ENCODE measurements at places on chromosomes 3 and 15.

- DNase-seq = no peak
Measured at GRCh38 chr3:107604057-107604822, 81.5 kb downstream of the BBX start.

DNA sequence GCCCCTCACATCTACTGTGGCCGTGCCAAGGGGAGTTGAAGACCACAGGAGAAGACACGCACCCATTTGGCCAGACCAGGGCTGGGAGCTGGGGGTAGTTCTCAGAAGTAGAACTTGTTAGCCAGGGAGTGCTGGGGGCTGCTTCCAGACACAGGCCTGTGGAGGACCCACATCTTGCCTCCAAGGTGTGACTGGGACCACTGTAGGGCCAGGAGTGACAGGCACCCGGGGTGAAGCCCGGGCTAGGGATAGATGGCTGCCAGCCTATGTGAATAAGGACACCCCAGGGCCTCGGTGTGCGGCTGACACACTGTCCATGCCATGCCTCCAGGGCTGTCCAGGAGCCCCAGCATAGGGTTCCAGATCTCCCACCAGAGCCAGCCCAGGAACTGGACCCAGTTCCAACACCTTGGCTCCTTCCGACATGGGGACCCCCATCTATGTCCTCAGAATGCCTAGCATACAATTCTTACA lies 1.8 kb downstream of the ANPEP start:
- DNase-seq = no peak

DNA sequence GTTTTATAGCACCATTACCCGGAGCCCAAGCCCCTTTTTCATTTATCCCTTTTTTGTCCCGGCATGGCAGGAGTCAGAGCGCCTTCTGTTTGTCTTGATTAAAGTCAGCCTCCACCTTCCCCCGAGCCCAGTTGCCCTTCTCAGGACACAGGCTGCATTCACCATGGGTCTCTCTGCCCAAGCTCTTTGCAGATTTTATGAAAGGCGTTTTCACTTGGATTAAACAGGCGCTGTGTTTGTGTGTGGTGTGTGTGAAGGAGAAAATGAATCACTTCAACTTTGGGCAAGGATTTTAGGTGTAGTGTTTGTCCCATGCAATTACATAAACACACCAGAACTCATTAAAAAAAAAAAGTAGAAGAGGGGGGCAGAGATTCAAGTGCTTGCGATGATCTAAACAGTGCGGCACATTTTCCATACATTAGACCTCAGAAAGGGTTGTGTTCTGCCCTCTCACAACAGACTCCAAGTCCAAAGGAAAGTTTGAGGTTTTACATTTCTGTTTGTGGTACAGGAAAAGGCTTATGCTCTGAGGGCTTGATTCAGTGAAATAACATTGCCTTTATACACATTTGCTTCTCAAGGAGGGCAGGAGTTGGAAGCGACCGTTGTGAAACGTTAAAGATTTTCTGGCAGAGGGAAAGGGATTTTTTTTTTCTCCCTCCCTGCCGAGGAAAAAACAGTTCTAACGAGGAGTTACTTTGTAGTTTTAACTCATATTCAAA lies 14.5 kb upstream of the IL16 start:
- DNase-seq = no peak

- no peak for DNase-seq
Measured at GRCh38 chr3:76134166-76134565, 348.8 kb upstream of the ZNF717 start.

- DNase-seq = no peak
Measured at GRCh38 chr3:39413691-39414420, 7.3 kb downstream of the RPSA start.

GRCh38 chr3:47161983-47162696 lies 1.8 kb downstream of the SETD2 start:
- no peak for DNase-seq

GRCh38 chr3:23623844-23624243 lies 181.9 kb upstream of the UBE2E1 start:
- peak; percentile 27 for DNase-seq

DNA sequence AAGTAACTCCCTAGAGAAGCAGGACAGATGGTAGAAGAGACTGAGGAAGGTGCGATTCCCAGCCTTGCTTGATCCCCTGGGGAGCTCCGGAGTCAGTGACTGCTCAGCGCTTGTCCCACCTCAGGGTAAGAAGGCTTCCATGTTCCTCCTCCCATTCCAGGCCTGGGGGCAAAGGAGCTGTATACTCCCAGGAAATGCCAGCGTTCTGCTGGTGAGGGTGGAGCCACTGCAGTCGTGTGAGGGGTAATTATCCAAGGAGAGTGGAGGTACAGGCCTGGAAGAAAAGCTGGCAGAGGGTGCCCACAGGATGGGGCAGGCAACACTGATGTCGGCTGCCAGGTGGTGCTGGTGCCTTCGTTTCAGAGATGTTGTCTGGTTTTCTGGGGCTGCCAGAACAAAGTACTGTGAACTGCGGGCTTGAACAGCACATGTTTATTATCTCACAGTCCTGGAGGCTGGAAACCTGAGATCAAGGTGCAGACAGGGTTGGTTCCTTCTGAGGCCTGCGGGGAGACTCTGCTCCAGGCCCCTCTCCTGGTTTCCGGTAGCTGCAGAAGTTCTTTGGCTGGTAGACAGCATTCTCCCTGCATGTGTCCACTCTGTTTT lies 12.1 kb upstream of the APBA2 start:
- DNase-seq = no peak

- DNase-seq = no peak
Measured at GRCh38 chr15:31482122-31482922, 155.7 kb downstream of the KLF13 start.

DNA sequence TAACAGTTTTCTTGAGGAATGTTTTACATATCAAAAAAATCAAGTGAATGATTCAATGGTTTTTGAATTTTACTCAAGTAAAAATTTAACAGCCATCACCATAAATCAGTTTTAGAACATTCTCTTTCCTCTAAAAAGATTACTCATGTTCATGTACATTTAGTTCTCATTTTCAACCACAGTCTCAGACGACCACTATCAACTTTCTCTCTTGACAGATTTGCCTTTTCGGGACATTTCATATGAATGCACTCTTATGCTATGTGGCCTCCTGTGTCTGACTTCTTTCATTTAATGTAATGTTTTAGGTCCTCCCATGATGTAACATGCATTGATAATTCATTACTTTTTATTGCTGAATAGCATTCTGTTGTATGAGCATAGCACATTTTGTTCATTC lies 309.3 kb upstream of the PLSCR5 start:
- no peak for DNase-seq

DNA sequence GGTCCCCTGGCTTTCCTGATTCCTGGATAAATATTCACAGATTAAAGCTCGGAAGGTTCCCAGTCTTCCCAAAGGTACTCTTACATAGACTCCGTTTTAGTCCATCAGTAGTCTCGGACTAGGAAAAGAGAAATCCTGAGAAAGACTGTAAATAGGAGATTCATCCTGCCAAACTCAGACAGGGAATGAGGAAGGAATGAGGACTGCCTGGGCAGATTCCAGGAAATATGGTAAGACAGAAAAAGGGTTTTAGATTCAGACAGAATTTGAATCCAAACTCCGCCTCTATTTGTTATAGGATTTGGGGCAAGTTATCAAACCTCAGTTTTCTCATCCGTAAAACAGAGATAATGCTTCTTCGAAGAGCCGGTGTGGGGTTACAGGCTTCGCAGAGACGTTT lies 77.8 kb upstream of the VGLL4 start:
- DNase-seq = no peak

GRCh38 chr15:70362886-70363285 lies 265.2 kb upstream of the TLE3 start:
- DNase-seq = no peak

DNA sequence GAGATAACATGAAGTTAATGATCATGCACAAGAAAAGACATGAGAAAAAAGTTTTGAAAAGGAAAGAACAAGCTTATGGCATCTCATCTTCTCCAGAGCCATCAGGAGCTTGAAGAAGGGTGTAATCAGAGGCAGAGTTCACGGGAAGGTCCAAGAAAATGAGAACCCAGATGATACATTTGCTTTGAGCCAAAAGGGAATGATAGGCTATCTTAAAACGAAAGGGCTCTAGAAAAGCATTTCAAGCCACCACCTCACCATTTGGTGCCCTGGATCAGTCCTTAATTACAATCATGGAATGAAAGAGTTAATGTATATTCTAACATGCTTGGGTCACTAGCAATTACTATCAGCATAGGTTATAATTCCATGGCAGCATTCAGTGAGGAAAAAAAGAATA lies 781.8 kb downstream of the ROBO1 start:
- DNase-seq = no peak

- no peak for DNase-seq
Measured at GRCh38 chr3:69384326-69384725, 1.6 kb downstream of the FRMD4B start.

GRCh38 chr3:877001-877400 lies 215.8 kb upstream of the CNTN6 start:
- no peak for DNase-seq

- DNase-seq = no peak
Measured at GRCh38 chr3:50651920-50652529, 22.7 kb upstream of the DOCK3 start.

DNA sequence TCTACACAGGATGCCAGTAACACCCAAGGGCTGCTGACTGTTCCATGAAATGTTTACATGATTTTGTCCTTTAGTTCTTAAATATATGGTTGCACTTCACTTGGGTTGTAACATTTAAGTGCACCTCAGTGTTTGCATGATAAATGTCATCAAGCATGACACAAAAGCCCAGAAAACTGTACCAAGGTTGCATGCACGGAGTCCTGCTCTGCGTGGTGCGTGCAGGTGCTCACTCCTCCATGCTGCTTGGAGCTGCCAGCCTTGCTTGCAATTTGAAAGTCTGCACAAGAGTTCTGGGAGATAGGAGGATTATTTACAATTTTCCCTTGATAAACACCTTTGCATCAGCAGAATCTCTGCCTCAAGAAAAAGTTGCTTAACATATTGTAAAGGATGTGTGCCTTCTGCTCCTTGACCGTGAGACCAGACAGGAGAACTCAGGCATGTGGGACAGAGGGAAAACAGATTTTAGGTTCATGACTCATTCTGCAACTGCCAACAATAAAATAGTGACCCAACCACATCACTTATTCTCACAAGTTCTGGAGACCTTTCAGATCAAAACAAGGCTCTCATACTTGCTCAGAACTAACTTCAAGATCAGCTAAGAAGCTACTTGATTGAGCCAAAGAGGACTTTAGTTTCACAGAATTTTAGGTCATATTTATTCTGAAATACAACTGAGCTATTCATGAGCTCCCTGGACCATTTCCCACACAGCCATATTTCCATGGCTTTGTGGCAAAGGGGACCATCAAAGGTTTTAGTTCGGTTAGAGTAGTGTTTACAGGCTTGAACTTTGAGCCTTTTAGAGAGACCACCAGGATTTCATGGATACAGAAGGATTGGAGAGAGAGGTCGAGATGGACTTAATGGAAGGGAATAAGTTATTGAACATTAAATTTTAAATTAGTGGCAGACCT lies 128.4 kb upstream of the ZBED2 start:
- DNase-seq = peak; percentile 80

- no peak for DNase-seq
Measured at GRCh38 chr3:143973259-143974021, 1.8 kb downstream of the DIPK2A start.

DNA sequence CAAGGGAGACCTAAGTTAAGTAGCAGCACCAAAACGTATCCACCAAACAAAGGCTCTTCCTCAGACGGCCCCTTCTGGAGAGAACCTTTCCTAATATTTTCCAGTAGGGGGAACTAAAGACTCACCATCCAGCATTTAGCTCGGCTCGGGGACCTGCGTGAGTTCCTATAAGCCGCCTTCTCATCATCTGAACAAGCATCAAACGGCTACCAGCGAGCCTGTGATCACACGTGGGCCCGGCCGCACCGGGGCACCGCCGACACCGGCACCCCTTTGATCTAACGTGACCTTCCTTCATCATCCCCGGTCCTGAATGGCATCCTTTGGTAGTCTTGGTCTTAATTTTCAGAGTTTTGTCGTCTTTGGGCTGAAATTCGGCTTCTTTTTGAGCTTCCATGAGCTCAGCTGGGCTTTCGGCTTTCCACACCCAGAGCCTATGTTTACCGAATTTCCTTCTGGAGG lies 1.4 kb upstream of the ROBO2 start:
- DNase-seq = peak; percentile 22

- DNase-seq = no peak
Measured at GRCh38 chr3:181631901-181632300, 79.8 kb upstream of the SOX2 start.

- no peak for DNase-seq
Measured at GRCh38 chr3:149497966-149498670, 23.6 kb downstream of the TM4SF4 start.

DNA sequence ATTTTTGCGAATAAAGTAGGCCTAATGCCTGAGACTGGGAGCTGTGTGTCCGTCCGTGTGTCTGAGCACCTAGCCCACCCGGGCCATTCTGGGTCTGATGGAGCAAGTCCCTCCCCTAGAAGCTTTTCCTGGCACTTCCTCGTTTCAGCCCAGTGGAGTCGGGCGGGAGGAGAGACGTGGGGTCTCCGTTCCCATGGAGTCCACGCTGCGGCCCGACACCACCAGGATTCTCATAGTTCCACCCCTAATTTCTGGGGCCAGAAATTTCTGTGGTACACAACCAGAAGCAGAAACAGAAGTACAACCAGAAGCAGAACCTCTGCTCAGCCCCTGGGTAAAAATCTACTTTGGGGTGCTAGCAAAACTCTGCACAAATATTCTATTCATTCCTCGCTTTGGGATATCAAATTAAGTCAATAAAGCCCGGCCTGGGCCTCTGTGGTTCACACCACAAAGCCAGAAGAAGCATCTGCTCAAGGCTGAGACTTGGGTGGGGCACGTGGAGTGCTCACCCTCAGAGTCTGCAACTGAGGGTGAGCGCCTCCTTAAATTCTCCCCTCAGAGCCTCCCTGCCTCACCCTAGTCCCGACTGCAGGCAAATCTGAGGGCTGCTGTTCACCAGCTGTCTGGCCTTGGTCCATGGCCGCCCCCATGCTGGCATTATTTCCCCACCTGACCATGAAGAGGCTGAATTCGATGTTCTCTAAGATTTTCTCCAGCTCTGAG lies 1.6 kb upstream of the MEGF11 start:
- no peak for DNase-seq

- no peak for DNase-seq
Measured at GRCh38 chr3:170278627-170279026, 56.4 kb downstream of the PRKCI start.

GRCh38 chr3:175612487-175613196 lies 753.5 kb downstream of the NAALADL2 start:
- DNase-seq = no peak

- no peak for DNase-seq
Measured at GRCh38 chr15:45521596-45522327, 793 bp downstream of the SLC30A4 start.
